Dermis blood vessel endothelial cell (primary cell): ENCODE measurements at places on chromosomes 6 and 20.

- DNase-seq, result peak; percentile 22
Observed at GRCh38 chr6:38153076-38153797, 333.7 kb downstream of the ZFAND3 start.

GRCh38 chr6:23654745-23655144 is 471.3 kb upstream of the NRSN1 start:
- no peak for DNase-seq

DNA sequence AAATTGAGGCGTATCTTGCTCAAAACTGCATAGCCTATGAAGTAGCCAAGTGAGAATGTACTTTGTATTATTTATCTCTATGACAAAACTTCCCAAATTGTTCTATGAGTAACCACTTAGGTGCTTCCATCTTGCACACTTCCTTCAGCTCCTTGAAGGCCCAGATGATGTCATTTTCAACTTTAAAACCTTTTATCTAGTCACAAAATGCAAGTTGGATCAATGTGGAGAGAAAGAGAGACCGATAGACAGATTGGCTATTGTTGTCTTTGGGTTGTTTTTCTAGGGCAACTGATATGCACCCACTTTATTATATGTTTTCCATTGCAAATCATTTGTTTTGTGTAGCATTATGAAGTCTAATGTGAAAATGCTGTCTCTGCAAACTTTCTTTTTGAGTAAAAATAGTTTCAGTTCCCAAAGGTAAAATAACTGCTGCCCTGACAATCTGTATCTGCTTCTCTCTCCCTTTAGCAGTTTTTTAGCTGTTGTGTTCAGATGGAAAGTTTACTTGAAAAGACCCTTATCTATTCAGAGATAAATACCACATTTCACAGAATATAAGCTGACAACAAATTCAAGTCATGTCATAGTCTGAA is 73.7 kb upstream of the CITED2 start:
- peak; percentile 12 for DNase-seq

GRCh38 chr6:24763578-24763977 is 11.2 kb upstream of the GMNN start:
- no peak for DNase-seq
